ENCODE measurements at places on chromosomes 13 and 19.

DNA sequence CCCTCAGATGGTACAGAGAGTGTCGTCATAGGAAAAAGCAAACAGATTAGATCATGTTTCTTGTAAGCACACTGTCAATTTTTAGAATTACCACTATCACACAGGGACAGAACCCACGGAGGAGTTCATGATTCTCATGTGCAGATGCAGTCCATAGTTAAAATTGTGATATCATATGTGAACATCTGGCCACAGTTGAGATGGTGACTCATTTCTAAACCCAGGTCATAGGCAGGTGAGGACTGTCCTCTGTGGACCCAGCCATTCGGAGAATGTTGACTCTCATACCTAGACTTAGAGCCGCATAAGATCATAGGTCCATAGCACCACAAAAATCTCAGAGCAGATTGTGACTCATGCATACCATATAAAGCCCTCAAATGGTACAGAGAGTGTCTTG lies 17.8 kb upstream of the ZNF730 start:
- DNase-seq: no peak

DNA sequence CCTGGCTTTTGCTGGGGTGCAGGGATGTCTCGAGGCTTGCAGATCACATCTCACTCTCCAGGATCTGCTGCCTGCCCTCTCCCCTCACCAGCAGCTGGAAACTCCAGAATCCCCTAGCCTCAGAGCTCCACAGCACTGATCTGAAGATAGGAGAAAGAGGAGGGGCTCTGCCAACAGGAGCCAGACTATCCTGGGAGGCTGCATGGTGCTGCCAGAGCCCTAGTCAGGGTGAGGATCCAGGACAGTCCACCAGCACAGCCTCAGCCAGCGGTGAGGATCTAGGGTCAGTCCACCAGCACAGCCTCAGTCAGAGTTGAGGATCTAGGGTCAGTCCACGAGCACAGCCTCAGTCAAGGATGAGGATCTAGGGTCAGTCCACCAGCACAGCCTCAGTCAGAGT lies 65.2 kb downstream of the RAB20 start:
- DNase-seq: no peak

- DNase-seq: no peak
These were observed 14.9 kb downstream of the SH3GL1 start for GRCh38 chr19:4385291-4386040.

GRCh38 chr19:4910594-4911281 lies 1.4 kb downstream of the UHRF1 start:
- no peak for DNase-seq

GRCh38 chr13:35818633-35819067 lies 312.5 kb downstream of the DCLK1 start:
- DNase-seq: no peak
